ENCODE measurements at places on chromosomes 16 and 17.

DNA sequence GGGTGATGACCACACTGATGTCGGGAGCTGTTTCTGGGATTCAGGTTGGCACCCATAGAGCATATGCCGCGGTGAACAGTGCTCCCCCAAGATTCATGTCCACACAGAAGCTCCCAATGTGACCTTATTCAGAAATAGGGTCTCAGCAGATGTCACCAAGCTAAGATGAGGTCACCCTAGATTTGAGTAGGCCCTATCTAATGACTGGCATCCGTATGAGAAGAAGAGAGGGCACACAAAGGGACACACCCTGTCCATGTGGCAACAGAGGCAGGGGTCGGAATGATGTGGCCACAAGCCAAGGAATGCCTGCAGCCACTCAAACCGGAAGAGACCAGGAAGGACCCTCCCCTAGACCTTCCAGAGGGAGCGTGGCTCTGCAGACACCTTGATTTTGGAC lies 35.5 kb downstream of the TBC1D16 start:
- no peak overlapping the region for H3K4me3 ChIP-seq
- H3K36me3 ChIP-seq, result no peaks in the 10 kb centered on the region
- no peak overlapping the region for H3K27ac ChIP-seq
- no peak for DNase-seq
- H3K4me1 ChIP-seq, result no peaks in the 10 kb centered on the region

DNA sequence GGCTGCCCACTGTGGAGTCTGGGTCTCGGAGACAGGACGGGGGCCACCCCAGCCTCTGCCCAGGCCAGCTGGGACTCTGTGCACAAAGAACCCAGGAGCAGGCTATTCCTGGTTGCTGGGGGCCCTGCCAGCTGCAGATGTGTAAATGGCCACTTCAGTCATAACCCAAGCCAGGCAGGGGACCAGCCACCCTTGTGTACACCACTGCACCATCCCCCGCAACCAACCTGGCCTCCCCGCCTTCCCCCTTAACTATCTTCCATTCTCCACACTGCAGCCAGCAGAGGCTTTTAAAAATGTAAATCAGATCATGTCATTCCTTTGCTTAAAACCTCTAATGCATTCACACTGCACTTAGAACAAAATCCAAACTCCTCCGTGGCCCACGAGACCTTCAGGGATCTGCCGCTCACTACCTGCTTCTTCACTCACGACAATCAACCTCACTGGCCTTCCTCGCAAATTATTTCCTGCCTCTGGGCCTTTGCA lies 28.3 kb downstream of the RTN4RL1 start:
- H3K36me3 ChIP-seq, result no peaks in the 10 kb centered on the region
- no peaks in the 10 kb centered on the region for H3K27me3 ChIP-seq
- H3K4me1 ChIP-seq, result peaks cover 28% of the 10 kb centered on the region

GRCh38 chr16:83270061-83270460 lies 537.7 kb upstream of the HSBP1 start:
- H3K4me3 ChIP-seq, result no peak overlapping the region
- H3K36me3 ChIP-seq, result no peaks in the 10 kb centered on the region
- no peak overlapping the region for H3K27ac ChIP-seq
- H3K27me3 ChIP-seq, result no peaks in the 10 kb centered on the region
- H3K4me1 ChIP-seq, result no peaks in the 10 kb centered on the region

DNA sequence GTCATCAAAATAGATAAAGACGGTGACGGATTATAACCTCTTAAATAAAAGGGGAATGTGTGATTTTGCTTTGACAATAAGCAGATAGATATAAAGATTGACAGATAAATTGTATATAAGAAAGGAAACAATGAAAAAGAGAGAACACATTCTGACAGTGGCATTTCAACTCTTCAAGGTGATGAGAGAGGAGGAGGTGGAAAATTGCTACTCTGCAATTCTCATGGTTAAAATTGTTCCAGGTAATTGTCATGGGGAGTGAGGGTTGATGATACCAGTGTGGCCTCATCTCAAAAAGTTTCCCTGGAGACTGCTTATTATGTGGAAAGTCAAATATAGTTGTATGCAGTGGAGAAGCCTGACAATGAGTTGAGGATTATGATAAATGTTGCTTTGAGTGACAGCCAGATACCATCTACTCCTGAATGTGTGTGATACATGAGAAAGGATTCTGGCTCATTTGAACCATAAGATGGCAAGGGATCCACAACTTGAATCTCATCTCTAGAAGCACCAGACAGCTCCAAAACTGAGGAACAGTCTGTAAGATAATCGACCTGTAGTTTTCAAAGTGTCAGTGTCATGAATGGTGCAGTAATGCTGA lies 1290.6 kb upstream of the CDH8 start:
- no peaks in the 10 kb centered on the region for H3K4me1 ChIP-seq
- H3K36me3 ChIP-seq, result no peaks in the 10 kb centered on the region
- no peak overlapping the region for H3K27ac ChIP-seq
- no peak overlapping the region for H3K4me3 ChIP-seq

DNA sequence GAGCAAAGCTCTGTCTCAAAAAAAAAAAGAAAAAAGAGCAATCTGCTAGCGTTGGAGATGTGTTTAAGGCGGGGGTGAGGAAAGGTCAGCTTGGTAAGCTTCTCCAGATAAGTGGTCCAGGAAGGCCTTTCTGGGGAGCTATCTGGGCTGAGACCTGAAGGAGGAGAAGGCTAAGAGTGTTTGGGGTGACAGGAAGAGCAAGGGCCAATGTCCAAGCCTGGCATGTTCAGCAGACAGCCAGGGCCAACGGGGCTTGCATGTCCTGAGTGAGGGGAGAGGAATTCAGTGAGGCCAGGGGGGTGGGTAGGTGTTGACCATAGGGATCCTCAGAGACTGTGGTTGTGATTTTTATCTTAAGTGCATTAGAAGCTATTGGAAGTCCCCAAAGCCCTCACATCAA lies 15.4 kb downstream of the STAT5A start:
- H3K4me1 ChIP-seq, result peaks cover under 1% of the 10 kb centered on the region
- DNase-seq, result no peak
- H3K4me3 ChIP-seq, result no peak overlapping the region
- peaks cover 27% of the 10 kb centered on the region for H3K36me3 ChIP-seq

- no peaks in the 10 kb centered on the region for H3K36me3 ChIP-seq
- no peaks in the 10 kb centered on the region for H3K27me3 ChIP-seq
- H3K4me1 ChIP-seq, result no peaks in the 10 kb centered on the region
- H3K4me3 ChIP-seq, result peak overlapping the region; percentile 18
Measured at GRCh38 chr17:7131423-7131791, 16.8 kb upstream of the ASGR2 start.

- no peak for DNase-seq
- H3K27ac ChIP-seq, result peak within 1 kb of the TSS; percentile 22
- H3K27me3 ChIP-seq, result peaks cover 64% of the 10 kb centered on the region
- H3K36me3 ChIP-seq, result no peaks in the 10 kb centered on the region
- peaks cover 24% of the 10 kb centered on the region for H3K4me1 ChIP-seq
Measured at GRCh38 chr17:63476854-63477479, at the start of gene ACE. Gene ACE, plus strand, starts transcription at chr17:63477061. Its CDS starts 34 bp downstream, at chr17:63477095.

GRCh38 chr16:27239026-27239425 lies 29.5 kb downstream of the NSMCE1 start:
- peak; percentile 52 for DNase-seq
- H3K4me3 ChIP-seq, result no peak overlapping the region
- H3K27me3 ChIP-seq, result no peaks in the 10 kb centered on the region
- no peaks in the 10 kb centered on the region for H3K36me3 ChIP-seq
- H3K27ac ChIP-seq, result peak overlapping the region; percentile 86

- no peak overlapping the region for H3K27ac ChIP-seq
- H3K4me1 ChIP-seq, result no peaks in the 10 kb centered on the region
- no peak for DNase-seq
- H3K36me3 ChIP-seq, result no peaks in the 10 kb centered on the region
- H3K27me3 ChIP-seq, result no peaks in the 10 kb centered on the region
- no peak overlapping the region for H3K4me3 ChIP-seq
Measured at GRCh38 chr16:14193316-14193871, 122.3 kb downstream of the MRTFB start.

GRCh38 chr17:67276075-67276474 lies 31.1 kb upstream of the HELZ start:
- no peaks in the 10 kb centered on the region for H3K4me1 ChIP-seq
- H3K36me3 ChIP-seq, result no peaks in the 10 kb centered on the region
- DNase-seq, result no peak

DNA sequence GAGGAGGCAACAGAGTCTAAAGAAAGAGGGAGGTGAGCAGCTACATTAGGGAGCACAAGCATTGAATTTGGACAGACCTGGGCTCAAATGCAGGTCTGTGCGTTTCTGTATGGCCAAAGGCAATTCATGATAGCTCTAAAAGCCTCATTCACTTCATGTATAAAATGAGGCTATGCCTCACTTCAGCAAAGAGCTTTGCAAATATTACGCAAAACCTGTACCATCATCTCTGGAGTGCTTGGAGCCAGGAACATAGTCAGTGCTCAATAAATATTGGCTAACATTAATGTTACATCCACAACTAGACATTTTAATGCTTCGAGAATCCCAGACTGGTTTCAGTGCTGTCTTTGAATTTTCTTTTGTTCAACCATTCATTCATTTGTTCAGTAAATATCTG lies 254.7 kb upstream of the CDH11 start:
- H3K27me3 ChIP-seq, result peaks cover 3% of the 10 kb centered on the region
- H3K4me1 ChIP-seq, result no peaks in the 10 kb centered on the region
- no peaks in the 10 kb centered on the region for H3K36me3 ChIP-seq
- no peak overlapping the region for H3K4me3 ChIP-seq
- no peak overlapping the region for H3K27ac ChIP-seq

DNA sequence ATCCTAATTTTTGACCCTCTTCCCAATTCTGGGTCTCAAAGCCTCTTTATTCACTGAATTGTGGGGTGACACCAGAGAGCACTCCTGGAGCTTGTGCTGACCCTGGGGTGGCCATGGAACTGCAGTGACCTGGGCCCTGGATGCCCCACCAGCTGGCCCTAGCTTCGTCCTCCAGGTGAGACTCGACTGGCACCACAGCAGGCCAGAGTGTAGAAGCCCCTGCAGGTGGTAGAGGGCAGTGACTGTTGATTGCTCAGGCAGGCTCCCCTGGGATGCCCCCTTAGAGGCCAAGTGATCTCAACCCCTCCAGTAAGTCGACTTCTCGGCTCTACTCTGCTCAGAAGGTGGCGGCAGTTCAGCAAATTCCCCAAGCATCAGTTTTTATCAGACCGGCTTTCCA lies 6.4 kb downstream of the FA2H start:
- H3K27me3 ChIP-seq, result no peaks in the 10 kb centered on the region
- H3K4me1 ChIP-seq, result no peaks in the 10 kb centered on the region
- no peak for DNase-seq
- no peak overlapping the region for H3K27ac ChIP-seq
- H3K4me3 ChIP-seq, result no peak overlapping the region

DNA sequence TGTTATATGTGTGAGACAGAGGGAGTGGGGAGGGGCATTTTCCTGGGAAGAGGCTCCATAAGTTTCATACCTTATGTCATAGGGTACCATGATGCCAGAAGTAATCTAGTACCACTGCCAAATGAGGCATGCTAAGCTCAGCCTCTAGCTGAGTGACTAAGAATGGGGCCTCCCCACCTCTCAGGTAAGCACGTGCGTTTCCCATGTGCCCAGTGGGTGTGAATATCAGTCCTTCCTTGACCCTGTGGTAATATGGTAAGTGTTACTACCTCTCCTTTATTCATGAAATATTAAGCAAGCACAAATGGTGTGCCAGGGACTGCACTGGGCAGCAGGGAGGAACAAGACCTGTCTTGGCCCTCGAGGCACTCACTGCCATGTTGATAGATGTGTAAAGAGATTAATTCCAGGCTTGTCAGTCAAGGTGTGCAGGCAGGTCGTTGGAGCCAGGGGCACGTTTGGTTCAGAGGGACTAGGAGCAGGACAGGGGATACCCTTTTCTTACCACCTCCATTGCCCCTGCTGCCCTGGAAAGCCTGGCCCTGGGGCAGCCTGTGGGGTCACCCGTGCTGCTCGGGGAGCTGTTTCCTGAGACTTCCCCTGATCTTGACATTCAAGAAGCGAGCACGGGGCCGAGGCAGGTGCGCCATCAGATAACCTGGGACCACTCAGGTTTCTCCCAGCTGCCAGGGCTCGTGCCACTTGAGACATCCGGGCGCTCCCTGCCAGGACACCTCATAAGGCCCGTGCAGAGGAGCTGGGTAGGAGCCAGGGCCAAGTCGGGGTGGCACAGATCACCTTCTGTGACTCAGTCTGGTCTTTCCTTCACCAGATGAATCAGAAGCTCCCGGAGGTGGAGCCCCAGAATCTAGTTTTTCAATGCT lies 8.8 kb downstream of the RSAD1 start:
- no peaks in the 10 kb centered on the region for H3K36me3 ChIP-seq
- no peaks in the 10 kb centered on the region for H3K27me3 ChIP-seq
- no peak overlapping the region for H3K27ac ChIP-seq
- peaks cover 10% of the 10 kb centered on the region for H3K4me1 ChIP-seq
- H3K4me3 ChIP-seq, result no peak overlapping the region
- no peak for DNase-seq

- no peaks in the 10 kb centered on the region for H3K27me3 ChIP-seq
- no peaks in the 10 kb centered on the region for H3K36me3 ChIP-seq
- DNase-seq, result no peak
Measured at GRCh38 chr17:28737770-28738679, 5.8 kb upstream of the TRAF4 start.

DNA sequence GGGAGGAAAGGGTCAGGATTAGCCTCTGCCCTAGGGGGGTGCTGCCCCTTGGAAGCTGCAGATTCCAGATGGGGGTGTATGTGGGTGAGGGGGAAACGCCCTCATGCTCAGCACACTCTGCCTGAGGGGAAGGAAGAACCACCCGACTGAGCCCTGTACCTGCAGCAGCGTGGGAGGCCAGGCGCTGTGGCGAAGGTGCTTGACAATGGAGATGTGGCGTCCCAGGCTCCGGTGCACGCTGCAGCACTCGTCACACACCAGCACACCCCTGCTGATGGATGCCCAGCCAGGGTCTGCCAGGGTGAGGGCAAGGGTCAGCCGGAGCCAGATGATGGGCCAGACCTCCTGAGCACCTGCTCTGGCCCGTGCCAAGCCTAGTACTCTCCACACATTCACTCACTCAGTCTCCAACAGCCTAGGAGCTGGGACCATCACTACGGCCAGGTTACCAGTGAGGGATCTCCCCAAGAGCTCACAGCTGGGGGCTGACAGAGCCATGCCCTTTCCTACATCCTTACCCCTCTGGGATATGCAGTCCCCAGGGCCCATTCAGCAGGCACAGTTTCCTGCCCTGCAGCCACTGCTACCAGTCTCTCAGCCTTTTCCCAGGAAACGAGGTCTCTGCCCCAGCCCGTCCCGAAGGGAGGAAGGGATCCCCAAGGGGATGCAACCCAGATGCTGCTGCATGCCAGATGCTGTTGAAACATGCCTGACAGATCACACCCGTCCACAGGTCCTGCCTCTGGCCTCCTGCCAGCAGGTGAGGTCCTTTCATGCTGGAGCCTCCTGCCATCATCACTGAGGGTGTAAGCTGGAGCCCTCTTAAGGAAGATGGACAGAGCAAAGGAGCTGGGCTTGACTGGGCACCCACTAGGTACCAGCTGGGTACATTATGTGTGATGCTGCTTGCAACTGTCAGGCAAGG lies 5.9 kb downstream of the GIT1 start:
- no peaks in the 10 kb centered on the region for H3K27me3 ChIP-seq
- DNase-seq, result no peak
- peak overlapping the region; percentile 65 for H3K27ac ChIP-seq
- peaks cover 21% of the 10 kb centered on the region for H3K36me3 ChIP-seq

DNA sequence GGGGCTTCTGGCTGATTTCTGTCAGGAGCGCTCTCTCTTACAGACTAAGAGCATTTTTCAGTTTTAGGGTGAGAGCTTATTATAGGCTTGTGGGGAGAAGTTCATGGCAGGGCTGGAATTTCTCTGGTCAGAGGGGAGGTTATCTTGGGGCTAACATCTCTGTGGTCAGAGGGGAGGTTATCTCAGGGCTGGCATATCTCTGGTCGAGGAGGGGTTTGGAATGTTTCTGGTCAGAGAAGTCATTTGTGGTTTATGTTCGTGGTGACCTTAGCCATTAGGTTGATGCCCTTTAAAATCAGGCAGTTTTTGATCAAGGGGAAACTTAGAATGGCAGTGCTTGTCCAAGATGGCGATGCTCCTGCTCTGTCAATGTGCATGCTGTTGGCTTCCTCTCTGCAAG lies 10.8 kb upstream of the USP31 start:
- no peaks in the 10 kb centered on the region for H3K4me1 ChIP-seq
- no peak overlapping the region for H3K27ac ChIP-seq
- DNase-seq, result no peak
- H3K4me3 ChIP-seq, result no peak overlapping the region
- no peaks in the 10 kb centered on the region for H3K27me3 ChIP-seq
